ENCODE measurements at places on chromosomes 16 and 17. TPM values are rescaled to one million over a fixed set of nuclear protein-coding genes. Genes with fewer than 3 reads are reported as not detected.

CCL2 gene
- 4.1 TPM for total RNA-seq

SDK2 gene
- 0.03 TPM for total RNA-seq

KRTAP4-1 gene
- not detected for total RNA-seq

KRTAP4-8 gene
- not detected for total RNA-seq

CBFA2T3 gene
- not detected for total RNA-seq

YPEL2 gene
- 3.1 TPM for total RNA-seq

HBZ gene
- not detected for total RNA-seq

IL17C gene
- total RNA-seq = 0.15 TPM

CACNG5 gene
- not detected for total RNA-seq

SLC9A5 gene
- total RNA-seq = 2.9 TPM

SLC5A2 gene
- not detected for total RNA-seq

CORO1A gene
- 14.7 TPM for total RNA-seq

C17orf67 gene
- 1.2 TPM for total RNA-seq
